ENCODE measurements at places on chromosomes 6 and 20.
A peak's percentile ranks its signal among the peaks of the same experiment; 100 is the strongest.

GRCh38 chr6:150202404-150202803 is 59.6 kb downstream of the PPP1R14C start:
- DNase-seq: no peak

DNA sequence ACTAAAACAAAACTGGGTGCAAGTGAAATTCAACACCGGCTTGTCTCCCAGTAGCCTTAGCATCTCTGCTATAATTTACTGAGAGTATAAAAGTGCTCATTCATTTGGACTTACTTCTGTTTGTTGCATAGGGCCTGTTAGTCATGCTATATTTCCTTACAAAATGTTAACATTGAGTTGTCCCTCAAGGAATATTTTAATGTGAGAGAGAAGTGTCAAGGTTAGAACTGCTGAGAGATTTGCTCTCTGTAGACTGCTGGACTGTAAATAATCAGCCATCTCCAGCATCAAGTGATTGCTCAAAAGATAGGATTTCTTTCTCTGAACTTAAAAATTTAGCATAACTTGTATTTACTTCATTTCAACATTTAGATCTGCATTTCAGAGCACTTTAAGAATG is 328.5 kb upstream of the AGPAT4 start:
- no peak for DNase-seq

GRCh38 chr6:119791736-119792135 is 442.2 kb upstream of the MAN1A1 start:
- DNase-seq: no peak

GRCh38 chr6:7234547-7234946 is 78.5 kb downstream of the SSR1 start:
- DNase-seq: no peak

DNA sequence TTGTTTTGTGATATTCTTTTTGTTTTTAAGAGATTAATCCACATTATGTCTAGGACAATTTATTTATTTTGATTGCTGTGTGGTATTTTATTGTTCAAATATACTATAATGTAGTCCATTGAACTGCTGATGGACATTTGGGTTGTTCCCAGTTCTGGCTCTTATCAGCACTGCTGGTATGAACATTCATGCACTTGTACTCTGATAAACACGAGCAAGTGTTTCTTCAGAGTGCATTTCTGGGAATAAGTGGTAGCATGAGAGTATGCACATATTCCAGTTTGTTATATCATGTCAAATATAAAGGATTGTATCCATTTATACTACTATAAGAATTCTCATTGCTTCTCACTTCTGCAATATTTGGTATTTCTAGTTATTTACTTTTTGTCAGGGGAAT is 7.1 kb downstream of the CALHM6 start:
- no peak for DNase-seq

- peak; percentile 32 for DNase-seq
These were observed at the start of gene TAPBP for GRCh38 chr6:33313709-33314514. TAPBP (minus strand) TSS chr6:33314078; CDS start chr6:33314041, 37 bp downstream.

All from gastrocnemius medialis (tissue), 4 donors.